Fibroblast of skin of scalp (primary cell): ENCODE measurements at places on chromosomes 3 and 15.

- DNase-seq, result no peak
Measured at GRCh38 chr15:42808913-42809312, 72.0 kb upstream of the CDAN1 start.

- DNase-seq, result no peak
Measured at GRCh38 chr3:150773616-150774192, 10.7 kb upstream of the SIAH2 start.

GRCh38 chr3:193546129-193546528 lies 8.6 kb downstream of the ATP13A4 start:
- no peak for DNase-seq

- peak; percentile 91 for DNase-seq
Measured at GRCh38 chr3:70832834-70833205, 520.4 kb upstream of the MDFIC2 start.

- DNase-seq, result no peak
Measured at GRCh38 chr15:88990185-88990679, 77.1 kb upstream of the MFGE8 start.

DNA sequence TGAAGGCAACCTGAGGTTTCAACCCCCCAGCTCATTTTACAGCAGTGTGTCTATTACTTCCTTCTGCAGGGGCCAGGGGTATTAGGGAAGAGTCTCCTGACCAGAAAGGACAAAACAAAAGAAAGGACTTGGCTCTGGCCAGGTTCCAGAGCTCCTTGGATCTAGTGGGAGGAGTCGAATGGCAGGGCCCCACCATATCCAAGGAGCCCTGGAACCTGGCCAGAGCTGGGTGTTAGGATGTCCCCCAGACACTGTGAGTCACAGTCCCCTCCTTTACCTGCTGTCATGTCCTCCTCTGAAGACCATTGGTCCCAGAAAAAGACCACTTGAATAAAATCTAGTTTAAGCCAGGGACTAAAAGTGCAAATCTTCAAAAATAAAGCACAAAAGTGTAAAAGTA lies 113.2 kb downstream of the EEFSEC start:
- peak; percentile 6 for DNase-seq

DNA sequence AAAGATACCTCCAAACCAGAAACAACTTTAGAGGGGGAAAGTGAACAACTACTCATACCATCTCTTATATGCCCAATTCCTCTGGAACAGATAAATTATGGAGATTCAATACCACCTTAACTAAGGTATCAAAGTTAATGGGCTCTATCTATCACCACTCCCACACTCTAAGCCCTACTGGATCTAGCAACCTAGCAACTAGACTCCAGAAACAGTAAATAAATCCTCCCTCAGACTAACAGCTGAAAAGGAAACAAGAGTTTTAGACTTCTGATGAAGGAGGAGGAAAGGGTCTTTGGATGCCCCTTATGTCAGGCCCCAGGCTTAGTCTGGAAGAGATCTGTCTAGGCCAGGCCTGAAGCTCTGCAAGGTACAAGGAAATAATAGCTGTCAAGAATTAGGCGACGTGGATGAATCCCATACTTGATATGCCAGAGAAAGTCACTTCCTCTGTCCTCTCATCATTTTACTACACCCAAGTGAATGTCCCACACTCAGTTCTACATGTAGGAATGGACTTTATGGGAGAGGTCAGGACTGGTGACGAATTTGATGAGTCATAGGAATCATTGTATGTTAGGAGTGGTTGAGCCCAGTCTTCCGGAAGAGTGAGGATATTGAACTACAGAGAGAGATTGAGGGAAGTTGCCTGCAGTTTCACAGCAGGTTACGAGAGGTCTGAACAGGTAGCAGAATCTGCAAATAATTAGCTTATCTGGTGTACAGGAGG lies 113.8 kb downstream of the AKAP13 start:
- DNase-seq, result peak; percentile 58

DNA sequence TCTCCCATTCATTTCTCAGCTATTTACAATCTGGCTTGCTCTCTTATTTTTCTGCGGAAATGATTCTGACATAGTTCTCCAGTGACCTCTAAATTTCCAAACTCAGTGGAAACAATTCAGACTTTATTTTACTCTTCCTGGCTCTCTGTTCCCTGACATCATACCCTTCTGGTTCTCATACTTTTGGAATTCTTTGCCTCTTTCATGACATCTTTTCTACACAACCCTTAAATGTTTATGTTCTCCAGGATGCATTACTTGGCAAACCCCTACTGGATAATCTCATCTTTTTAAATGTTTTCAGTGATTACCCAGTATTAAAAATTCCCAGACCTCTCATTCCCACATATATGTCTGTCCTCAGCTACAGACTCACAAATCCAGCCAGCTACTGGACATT lies 23.9 kb upstream of the PLSCR4 start:
- peak; percentile 84 for DNase-seq

GRCh38 chr3:33798113-33798417 lies 365 bp upstream of the PDCD6IP start:
- no peak for DNase-seq

- no peak for DNase-seq
Measured at GRCh38 chr3:183907911-183908331, 23.2 kb upstream of the PARL start.

DNA sequence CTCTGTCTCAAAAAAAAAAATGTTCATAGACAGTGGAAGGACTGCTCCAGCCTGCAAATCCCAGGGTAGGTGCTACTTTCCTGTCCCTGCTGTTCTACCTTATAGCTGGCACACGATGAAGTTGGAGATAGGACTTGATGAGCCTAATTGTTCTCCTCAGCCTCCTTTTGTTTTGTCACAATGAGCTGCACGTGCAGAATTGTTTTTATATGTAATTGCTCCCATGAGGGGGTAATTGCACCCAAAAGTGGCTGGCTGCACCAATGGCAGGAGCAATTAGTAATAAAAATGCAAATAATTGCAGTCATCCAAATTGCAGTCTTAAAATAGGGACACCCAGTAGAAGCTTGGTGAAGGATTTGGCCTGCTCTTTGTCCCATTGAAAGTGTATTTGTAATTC lies 63.0 kb upstream of the PFN2 start:
- DNase-seq, result no peak

- DNase-seq, result no peak
Measured at GRCh38 chr3:152299249-152299976, 30.7 kb downstream of the MBNL1 start.

- DNase-seq, result no peak
Measured at GRCh38 chr15:49621401-49621811, 558 bp downstream of the DTWD1 start.

DNA sequence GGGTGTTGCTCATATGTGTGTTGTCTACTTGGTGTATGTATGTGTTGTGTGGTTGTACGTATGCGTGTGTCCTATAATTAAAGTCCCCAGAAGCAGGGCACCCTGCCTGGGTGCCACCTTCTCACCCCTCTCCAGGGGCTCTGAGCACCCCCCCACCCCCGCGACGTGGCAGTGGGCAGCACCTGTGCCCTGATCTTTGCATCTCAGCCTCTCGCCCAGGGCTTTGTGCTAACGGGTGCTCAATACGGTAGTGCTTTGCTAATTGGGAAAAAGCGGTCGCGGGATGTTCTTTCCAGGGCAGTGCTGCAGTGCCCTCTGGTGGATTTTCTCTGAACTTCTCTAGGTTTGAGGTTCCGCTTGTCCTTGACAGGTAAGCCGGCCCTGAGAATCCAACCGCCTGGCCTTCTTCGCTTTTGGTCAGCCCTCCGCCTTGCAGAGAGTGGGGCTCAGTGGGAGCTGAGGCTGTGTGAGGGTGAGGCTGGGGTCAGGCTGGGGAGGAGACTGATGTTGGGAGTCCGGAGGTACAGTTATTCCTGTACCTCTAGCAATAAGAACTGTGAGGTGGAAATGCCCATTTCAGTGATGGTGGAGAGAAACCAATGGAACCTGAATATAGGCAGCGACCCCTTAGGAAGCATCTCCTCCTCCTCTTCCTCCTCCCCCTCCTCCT lies 17.6 kb upstream of the EPHB3 start:
- DNase-seq, result peak; percentile 74

- DNase-seq, result peak; percentile 46
Measured at GRCh38 chr15:35481992-35482391, 64.0 kb downstream of the DPH6 start.

- DNase-seq, result no peak
Measured at GRCh38 chr15:84034578-84035398, 200.8 kb upstream of the GOLGA6L4 start.

- no peak for DNase-seq
Measured at GRCh38 chr3:189590223-189590622, 41.0 kb upstream of the TP63 start.

- DNase-seq, result no peak
Measured at GRCh38 chr15:99992611-99993231, 259.5 kb upstream of the LYSMD4 start.

- no peak for DNase-seq
Measured at GRCh38 chr15:39859636-39860035, 60.4 kb downstream of the GPR176 start.

- DNase-seq, result peak; percentile 51
Measured at GRCh38 chr15:81073801-81074200, 60.3 kb upstream of the CFAP161 start.

GRCh38 chr3:184620475-184621119 lies 59.0 kb downstream of the EPHB3 start:
- DNase-seq, result peak; percentile 14

GRCh38 chr3:58104151-58104550 lies 95.9 kb downstream of the FLNB start:
- no peak for DNase-seq

GRCh38 chr3:115146032-115146417 lies 1.1 kb downstream of the ZBTB20 start:
- DNase-seq, result peak; percentile 72

- no peak for DNase-seq
Measured at GRCh38 chr3:195129644-195130492, 141.1 kb downstream of the XXYLT1 start.

DNA sequence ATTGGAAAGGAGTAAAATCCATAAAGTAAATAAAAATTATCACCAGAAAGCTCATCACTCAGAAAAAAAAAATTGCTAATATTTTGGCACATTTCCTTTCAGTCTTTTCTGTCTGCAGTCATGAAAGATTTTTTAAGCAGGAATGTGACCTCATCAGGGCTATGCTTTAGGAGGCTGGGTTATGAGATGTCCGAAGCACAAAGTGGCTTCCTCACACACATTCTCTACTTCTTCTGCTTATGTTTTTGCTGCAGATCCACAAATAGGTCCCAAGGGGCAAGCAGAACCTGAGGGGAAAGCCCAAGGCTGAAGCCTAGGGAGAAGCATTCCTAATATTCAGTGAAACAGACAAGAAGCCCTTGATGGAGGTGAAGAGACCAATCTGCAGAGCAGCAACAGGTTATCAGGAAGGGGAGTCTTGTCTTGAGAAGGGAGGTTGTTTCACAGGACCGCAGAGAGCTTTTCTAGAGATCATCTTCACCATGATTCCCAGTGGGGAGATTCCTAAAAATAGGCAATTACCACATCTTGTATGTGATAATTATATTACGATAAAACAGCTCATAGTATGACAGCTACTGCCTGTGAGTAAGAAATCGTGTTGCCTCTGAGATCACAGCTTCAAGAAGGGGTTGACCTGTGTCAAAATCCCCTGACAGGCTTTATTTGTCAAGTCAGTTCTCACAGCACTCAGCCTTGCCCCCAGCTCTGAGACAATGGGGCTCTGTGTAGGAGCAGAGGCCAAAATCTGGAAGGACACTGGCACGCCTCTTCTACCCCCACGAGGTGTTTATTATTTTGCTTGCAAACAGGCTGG lies 60.5 kb downstream of the IGF2BP2 start:
- DNase-seq, result peak; percentile 53

- no peak for DNase-seq
Measured at GRCh38 chr3:107847791-107848190, 243.0 kb downstream of the CD47 start.
